GM03348 (cell line): ENCODE measurements at places on chromosomes 4 and X.

GRCh38 chrX:153019166-153019565 lies 25.2 kb upstream of the PNMA5 start:
- no peak for DNase-seq

DNA sequence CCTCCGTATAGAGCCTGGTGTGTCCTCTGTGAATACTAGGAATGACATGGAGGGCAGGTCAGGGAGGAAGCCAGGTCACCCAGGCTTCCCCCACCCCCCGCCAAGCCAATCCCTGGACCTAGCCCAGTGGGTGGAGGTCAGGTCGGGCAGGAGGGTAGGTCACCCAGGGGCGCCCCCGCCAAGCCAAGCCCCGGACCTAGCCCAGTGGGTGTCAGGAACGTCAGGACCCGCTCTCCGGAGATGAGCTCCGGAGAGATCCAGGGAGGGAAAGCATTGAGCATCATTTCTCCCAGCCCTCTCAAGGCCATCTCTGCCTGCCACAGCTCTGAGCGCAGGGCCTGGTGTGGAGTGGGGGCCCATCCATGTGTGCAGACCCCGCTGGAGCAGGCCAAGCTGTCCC lies 48.6 kb downstream of the WFS1 start:
- no peak for DNase-seq

- no peak for DNase-seq
These were observed 2.1 kb downstream of the HELT start for GRCh38 chr4:185020293-185020808.

GRCh38 chr4:105896461-105896942 lies 1.2 kb downstream of the NPNT start:
- no peak for DNase-seq

DNA sequence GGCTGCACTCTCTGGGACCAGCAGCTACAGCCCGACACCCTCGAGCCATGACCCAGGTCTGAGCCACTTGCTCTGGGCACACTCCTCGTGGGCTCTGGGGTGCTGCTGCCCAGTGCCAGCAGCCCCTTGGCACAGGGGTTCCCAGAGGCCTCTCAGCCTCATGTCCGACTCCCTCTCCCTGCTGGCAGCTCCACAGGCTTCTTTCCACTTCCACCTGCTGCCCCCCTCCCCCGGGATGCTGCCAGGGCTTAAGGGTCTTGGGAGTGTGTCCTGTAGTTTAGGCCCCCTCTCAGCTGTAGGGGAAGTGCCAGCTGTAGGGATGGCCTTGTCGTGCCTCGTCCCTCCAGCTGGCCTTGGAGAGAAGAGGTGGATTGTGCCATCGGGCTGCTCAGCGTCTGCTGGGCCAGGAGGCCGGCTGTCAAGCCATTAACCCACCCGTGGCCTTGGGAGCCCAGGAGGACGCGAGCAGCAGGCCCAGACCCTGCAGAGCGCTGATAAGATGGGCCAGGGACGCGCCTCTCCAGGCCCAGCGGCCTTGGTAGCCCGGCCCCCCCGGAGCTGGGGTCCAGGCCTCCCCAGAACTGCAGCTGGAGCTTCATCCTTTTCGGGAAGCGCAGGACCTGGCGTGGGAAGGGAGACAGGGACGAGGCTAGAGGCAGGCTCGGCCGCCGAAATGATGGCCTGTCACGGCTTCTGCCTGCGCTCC lies 1.0 kb upstream of the USP27X start:
- no peak for DNase-seq

DNA sequence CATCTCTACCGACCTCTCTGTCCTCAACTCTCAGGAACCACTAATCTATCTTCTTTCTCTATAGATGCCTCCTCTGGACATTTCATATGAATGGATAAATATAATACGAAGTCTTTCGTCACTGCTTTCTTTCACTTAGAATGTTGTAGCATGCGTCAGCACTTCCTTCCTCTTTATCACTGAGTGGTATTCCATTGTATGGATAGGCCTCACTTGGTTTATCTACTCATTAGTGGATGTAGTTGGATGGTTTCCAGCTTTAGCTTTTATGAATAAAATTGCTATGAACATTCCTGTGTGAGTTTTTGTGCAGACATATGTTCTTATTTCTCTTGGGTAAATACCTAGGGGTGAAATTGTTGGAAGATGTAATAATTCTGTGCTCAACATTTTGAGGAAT lies 528.2 kb upstream of the FAT1 start:
- no peak for DNase-seq

GRCh38 chrX:103550415-103551051 lies 31.2 kb upstream of the RAB40A start:
- DNase-seq = no peak
